OCI-M1 (cell line): ENCODE measurements at places on chromosomes 7 and 10.

GRCh38 chr7:152121432-152121831, 96.0 kb downstream of the GALNT11 start:
- DNase-seq, result no peak

GRCh38 chr7:128210590-128211570, 30.2 kb upstream of the LEP start:
- no peak for DNase-seq

GRCh38 chr10:128874331-128874730, 592.7 kb upstream of the MGMT start:
- DNase-seq, result no peak

DNA sequence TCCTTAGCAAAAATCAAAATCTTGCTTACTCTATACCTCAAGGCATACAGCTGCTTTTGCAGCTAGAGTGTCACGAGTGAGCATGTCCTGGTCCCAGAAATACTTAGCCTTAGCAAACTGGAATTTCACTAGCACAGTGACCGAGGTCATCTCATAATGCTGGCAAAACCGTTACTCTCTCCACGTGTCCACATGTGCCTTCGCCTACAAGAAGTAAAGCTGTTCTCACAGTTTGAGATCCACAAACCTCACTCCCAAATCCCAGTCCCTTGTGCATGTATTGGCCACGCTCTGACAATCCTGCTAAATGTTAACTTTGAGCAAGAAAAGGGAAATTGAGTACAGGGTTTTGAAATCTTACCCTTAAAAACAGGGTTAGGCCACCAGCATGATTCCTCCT, 111.0 kb upstream of the PLXDC2 start:
- no peak for DNase-seq

DNA sequence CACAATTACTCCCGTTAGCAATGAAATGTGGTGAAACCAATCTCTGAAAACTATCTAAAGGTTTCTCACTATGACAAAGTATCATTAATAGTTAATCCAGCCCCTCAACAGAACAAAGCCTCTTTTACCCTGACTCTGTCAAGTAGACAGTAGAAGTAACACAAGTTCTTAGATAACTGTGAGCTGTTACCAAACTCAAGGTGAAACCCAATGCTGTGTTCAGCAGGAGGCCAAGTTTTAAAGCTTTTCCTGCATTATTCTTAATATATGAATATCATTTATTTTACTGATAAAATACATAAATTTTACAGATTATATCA, 109.1 kb downstream of the SRPK2 start:
- no peak for DNase-seq

GRCh38 chr10:103123282-103124024, 69.6 kb downstream of the NT5C2 start:
- DNase-seq, result no peak

DNA sequence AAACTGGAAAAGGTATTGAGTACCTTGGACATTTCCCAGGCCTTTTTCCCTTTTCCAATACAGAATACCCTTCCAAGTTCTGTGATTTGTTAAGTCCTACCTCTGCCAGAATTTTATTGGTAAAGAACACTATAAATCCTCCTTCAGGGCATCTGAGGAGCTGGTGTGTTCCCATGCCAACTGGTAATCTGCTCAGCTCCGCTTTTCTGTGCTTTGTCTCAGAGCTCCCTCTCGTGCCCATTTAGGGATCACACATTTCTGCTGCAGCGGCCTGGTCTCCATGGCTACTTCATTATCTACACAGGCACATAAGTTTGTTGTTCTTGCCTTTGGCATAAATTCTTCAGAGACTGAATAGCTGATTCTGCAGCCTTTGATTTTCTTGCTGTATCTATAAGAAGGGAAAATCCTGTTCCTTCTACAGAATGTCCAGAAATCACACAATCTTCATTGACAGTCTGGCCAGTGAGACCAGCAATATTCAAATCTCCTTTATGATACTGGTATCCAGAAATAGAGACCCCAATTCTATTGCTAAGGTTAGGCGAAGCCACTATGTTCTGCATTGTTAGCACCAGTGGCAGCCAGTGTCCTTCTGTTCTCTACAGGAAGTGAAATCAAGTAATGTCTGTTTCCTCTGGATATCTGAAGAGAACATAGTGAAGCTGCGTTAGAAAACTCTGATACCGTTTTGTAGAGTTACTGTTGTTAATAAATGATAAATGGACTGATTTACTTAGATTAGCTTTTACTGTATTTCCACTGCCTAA, 51.9 kb downstream of the DENND11 start:
- DNase-seq, result peak; percentile 72

- no peak for DNase-seq
These were observed 62.2 kb downstream of the NEURL1 start for GRCh38 chr10:103555712-103556111.

DNA sequence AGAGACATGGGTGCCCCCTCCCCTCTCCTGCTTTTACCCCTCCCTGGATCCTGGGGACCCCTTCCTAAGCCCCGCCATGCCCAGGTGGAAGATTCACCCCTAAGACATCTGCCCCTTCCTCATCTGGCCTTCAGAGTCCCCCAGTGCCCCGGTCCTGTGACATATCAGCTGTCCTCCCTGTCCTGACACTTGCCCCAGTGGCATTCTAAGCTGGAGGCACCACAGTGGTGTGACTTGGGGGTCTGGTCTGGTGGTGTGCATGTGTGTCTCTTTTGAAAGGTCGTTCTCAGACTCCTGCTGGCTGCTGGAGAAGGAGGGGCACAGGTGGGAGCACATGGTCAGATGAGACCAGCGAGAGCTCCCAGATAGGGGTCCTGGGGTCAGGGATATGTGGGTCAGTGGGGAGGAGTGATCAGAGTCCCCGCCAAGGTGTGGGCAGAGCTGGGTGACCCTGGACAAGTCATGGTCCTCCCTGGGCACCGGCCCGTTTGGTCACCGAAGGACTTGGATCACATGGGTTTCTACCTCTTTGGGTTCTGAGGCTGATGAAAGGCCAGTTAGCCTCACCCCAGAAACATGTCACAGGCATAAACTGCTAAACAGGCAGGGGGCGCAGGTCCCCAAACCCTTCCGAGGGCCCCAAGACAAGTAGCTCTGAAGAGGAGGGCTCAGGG, 645 bp upstream of the TFR2 start:
- DNase-seq, result peak; percentile 77

GRCh38 chr10:86287110-86287793, 79.3 kb downstream of the GRID1 start:
- no peak for DNase-seq

- DNase-seq, result no peak
These were observed 48.6 kb upstream of the ADO start for GRCh38 chr10:62755662-62756653.

- DNase-seq, result peak; percentile 79
These were observed 45.5 kb upstream of the TARP start for GRCh38 chr7:38318803-38319416.

DNA sequence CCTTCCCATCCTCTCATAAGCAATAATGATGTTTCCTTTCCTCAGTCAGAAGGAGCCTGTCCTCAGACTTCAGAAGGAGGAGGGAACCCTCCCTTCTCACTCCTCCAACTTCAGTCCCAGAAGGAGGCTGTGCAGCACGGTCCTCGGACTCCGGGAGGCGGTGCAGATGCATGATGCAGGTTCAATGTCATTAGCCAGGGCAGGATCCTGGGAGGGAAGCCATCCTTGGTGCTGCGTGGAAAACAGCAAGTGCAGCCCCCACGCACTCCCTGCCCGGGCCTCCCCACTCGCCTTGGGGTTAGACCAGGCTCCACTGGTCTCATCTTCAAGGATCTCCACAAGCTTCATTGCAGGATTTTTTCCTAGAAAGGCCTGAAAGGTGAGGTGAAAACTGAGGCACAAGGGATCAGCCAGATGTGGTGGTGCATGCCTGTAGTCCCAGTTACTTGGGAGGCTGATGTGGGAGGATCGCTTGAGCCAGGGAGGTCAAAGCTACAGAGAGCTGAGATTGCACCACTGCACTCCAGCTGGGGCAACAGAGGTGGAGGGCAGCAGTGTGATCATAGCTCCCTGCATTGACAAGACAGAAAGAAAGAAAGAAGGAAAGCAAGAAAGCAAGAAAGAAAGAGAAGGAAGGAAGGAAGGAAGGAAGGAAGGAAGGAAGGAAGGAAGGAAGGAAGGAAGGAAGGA, 62.0 kb downstream of the ASB13 start:
- no peak for DNase-seq
